ENCODE measurements at places on chromosomes 7 and 10.

- peak; percentile 2 for DNase-seq
These were observed 830 bp downstream of the TRUB1 start for GRCh38 chr10:114938856-114939193.

DNA sequence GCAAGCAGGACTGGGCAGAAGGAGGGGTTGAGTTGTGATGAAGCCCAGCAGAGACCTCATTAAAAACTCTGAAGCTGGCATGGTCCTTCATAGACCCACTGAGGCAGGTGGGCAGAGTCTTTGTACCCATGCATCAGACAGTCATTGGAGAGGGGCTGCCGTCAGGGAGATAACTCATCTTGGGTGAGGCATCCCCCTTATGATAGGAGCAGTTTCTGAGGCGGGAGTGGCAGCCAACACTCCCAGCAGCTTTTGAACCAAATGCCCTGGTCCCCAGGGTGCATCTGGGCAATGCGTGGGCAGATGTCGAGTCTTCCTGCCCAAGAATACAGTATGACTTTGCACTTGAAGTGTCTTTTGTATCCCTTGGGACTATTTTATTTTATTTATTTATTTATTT lies 68.1 kb downstream of the HTR5A start:
- no peak for DNase-seq

DNA sequence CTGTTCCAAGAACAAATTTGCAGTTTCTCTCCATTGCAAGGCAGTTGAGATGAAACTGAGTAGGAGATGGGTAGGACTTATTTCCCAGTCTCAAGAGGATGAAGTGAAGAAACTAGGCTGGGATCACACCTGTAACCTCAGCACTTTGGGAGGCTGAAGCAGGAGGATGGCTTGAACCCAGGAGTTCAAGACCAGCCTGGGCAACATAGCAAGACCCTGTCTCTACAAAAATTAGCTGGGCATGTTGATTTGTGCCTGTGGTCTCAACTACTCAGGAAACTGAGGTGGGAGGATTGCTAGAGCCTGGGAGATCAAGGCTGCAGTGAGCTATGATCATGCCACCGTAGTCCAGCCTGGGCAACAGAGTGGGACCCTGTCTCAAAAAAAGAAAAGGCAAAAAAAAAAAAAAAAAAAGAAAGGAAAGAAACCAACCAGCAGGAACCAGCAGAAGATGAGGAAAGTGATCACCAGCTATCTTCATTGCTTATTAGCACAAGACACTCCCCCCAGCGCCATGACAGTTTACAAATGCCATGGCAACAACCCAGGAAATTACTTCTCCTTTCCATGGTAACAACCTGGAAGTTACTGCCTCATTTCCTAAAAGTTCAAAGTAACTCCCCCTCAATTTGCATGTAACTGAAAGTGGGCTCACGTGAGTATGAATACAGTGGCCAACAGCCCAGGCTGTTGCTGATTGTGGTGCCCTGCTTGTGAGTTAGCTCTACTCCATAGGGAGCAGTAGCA lies 18.3 kb upstream of the ST8SIA6 start:
- no peak for DNase-seq

GRCh38 chr10:82190432-82191260 lies 315.7 kb downstream of the NRG3 start:
- DNase-seq: no peak

DNA sequence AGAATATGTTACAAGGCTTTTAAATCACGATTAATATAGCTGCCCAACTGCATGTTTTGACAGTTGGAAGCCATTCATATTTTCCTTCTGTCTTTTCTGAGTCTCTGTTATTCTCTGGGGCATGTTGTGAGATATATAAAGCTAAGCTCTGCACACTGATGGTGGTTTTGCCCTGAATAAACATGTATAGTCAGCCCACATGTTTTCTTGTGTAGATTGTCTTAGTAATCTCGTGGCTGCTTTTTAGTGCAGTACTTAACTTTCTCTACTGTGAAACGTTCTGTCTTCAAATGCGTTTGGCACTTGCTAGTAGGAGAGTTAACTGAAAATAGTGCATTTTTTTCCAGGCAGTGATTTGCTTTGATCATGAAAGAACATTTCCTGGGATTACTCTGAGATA lies 268.5 kb downstream of the DNAJB9 start:
- DNase-seq: no peak

DNA sequence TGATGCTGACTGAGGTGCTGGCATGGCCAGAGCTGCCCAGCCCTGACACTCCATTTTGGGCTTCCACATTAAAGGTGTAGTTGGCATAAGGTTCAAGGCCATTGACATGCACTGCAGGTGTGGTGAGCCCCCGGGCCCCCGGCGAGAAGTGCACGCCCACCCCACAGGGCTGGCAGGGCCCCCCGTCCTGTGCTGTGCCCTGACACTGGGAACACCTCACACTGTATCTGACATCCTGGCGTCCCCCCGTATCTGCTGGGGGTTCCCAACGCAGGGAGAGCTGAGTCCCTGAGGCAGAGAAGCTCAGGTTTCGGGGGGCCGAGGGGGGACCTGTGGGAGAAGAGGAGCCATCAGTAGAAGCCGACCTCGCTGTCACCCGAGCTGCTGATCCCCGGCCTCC lies 10.0 kb downstream of the EPHA1 start:
- no peak for DNase-seq

- DNase-seq: no peak
These were observed 92.1 kb upstream of the SAMD8 start for GRCh38 chr10:75019370-75019769.

- DNase-seq: no peak
These were observed 6.5 kb downstream of the SGPL1 start for GRCh38 chr10:70822076-70822820.

- no peak for DNase-seq
These were observed 2.5 kb upstream of the GPR146 start for GRCh38 chr7:1041551-1042491.

GRCh38 chr7:2030475-2031450 lies 202.0 kb downstream of the MAD1L1 start:
- no peak for DNase-seq

DNA sequence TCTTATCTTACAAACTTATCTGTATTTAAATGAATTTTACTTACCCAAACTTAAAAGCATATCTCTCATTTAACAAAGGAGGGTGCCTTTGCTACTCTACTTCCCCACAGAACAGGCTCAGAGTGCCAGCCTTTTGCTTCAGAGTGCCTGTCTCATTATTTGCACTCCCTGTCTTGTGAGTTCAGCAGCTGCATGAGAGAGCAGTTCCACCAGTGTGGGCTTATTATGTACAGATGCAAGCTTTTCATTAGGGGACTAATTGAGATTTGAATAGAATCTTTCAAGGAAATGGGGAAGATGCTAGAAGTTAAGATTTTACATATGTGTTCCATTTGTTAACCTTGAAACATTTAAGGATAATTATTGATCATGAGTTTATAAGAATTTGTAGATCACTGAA lies 310.2 kb upstream of the LRRN3 start:
- no peak for DNase-seq

GRCh38 chr10:63528084-63528744 lies 7.0 kb downstream of the REEP3 start:
- no peak for DNase-seq
